ENCODE measurements at places on chromosomes 1 and 21. TPM values are rescaled to one million over a fixed set of nuclear protein-coding genes. Genes with fewer than 3 reads are reported as not detected.

SPRR2B gene
- polyA plus RNA-seq, result not detected

COL9A2 gene
- 0.23 TPM for polyA plus RNA-seq

NBPF3 gene
- 5.4 TPM for polyA plus RNA-seq

LRRN2 gene
- polyA plus RNA-seq, result not detected

SAMD13 gene
- polyA plus RNA-seq, result 0.35 TPM

CD1C gene
- polyA plus RNA-seq, result not detected

SYT14 gene
- polyA plus RNA-seq, result 3.0 TPM

HSD3B2 gene
- polyA plus RNA-seq, result not detected

RNU1-2 gene
- not detected for polyA plus RNA-seq

ACKR1 gene
- polyA plus RNA-seq, result not detected

Data from mammary epithelial cell (primary cell).